BE2C (cell line): ENCODE measurements at places on chromosomes 13 and 19.

DNA sequence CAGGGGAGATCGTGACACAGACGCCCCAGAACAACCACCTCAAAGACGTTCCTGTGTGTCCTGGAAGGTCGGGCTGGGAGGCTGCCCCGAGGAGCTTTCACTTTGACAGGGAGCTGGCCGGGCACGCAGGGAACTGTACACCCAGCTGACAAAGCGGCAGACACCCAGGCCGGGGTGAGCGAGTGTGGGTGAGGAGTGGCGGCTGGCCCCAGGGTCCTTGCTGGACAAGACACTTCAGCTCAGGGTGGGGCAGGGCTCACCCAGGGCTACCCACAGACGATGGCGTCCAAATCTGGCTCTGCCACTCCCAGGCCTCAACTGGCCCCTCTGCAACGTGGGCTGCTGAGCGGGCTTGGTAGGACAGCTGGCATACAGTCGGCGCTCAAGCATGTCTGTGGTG lies 2.0 kb downstream of the FGF22 start:
- DNase-seq: no peak

DNA sequence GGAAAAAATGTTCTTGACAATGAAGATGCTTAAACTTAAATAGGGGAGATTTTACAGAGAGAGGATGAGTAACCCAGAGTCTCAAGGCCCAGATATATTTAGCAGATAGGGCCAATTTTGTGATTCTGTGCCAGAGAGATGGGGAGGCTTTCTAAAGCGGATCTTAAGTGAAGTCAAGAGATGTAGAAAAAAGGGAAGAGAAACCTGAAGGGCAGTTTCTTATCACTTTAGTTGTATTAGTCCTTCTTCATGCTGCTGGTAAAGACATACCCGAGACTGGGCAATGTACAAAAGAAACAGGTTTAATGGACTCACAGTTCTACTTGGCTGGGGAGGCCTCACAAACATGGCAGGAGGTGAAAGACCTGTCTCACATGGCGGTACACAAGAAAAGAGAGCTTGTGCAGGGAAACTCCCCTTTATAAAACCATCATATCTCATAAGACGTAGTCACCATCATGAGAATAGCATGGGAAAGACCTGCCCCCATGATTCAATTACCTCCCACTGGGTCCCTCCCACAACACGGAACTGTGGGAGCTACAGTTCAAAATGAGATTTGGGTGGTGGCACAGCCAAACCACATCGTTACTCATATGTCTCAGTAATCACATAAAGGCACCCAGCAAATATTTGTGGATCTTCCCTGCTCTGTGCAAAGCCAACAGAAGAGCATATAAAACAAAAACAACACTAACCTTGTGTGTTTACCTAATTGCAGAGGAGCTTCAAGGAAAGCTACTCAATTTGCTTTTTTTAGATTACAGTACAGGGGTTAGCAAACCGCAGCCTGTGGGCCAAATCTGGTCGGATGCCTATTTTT lies 102.6 kb upstream of the MYCBP2 start:
- no peak for DNase-seq

DNA sequence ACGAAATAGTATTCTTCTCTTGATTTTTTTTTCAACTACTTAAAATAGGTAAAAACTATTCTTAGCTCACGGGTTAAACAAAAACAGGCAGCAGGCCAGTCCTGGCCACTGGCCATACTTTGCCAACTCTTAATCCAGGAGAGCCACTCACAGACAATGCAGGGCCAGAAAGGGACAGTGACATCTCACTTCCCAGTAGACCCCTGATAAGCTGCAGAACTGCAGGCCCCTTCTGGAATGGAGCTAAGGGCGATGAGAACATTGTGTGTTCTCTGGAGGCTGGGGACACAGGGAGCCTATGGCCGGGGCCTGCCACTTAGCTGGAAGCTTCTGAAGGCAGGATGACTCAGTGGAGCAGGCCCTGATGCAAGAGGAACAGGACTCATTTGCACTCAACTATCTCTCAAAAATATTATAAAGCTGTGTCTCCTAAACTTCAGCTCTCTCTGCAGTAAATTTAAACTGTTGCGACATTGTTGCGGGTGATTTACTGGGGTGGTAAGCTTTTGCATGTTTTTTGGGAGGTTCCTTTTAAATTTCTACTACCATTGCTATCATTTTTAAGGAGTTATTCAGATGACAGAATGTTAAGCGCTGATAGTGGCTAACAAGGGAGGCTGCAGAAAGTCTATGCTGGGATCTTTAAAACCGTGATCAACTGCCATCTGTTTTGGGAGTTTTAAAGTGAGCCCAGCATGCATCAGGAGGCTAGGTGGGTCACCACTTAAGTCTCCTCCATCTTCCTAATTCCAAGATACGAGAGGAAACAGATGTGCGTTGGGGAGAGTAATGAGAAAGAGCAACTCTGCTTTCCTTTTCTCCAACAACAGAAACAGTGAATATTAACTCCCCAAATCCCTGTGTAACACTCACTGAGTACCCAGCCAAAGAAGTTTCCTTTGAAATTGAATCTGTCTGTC lies 33.2 kb upstream of the KATNAL1 start:
- peak; percentile 61 for DNase-seq

- no peak for DNase-seq
These were observed 474 bp upstream of the IFT88 start for GRCh38 chr13:20566468-20566897.

GRCh38 chr13:76446191-76446590 lies 440.0 kb downstream of the KCTD12 start:
- no peak for DNase-seq

GRCh38 chr13:109180905-109181425 lies 551.6 kb downstream of the MYO16 start:
- DNase-seq: no peak

DNA sequence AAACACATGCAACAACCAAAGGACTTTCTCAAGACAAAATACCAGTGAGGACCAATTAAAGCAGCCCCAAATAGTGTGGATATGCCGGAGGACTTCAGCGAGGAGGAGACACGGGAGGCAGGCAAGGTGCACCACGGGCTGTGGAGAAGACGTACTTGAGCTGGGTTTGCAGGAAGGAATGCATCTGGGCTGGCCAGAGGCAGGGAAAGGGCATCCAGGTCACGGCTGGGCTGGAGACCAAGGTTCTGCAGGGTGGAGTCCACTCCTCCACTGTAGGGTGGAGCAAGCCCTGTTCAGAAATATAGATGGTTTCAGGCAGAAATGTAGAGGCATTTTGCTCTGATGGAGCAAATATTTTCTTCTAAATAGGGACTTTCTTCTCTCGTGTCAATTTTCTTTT lies 36.6 kb upstream of the MEDAG start:
- no peak for DNase-seq

- DNase-seq: no peak
These were observed 5.4 kb downstream of the ZNF8 start for GRCh38 chr19:58284199-58284598.

DNA sequence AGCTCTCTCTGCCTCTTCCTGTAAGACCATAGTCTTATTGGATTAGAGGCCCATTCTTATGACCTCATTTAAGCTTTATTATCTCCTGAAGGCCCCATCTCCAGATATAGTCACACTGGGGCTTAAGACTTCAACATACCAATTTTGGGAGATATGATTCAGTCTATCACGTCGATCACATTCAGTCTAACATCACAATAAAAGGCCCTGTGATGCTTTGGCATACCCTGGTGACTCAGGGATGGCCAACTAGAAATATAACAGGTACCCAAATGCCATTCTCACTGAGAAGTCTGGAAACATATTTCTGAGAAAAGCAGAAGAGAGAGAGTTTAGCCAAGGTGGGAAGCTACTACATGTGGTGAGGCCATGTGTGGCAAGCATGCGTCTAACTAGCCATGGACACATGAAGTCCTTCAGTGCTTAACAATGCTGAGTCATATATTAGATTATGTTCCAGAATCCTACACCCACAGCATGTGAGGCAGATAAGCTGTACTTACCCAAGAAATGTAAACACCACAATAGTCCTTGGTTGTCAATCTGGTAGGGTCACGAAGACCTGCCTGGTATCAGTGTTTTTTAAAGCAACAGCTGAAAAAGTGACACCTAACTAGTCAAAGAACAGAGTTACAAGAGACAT lies 485.1 kb downstream of the FOXO1 start:
- no peak for DNase-seq

DNA sequence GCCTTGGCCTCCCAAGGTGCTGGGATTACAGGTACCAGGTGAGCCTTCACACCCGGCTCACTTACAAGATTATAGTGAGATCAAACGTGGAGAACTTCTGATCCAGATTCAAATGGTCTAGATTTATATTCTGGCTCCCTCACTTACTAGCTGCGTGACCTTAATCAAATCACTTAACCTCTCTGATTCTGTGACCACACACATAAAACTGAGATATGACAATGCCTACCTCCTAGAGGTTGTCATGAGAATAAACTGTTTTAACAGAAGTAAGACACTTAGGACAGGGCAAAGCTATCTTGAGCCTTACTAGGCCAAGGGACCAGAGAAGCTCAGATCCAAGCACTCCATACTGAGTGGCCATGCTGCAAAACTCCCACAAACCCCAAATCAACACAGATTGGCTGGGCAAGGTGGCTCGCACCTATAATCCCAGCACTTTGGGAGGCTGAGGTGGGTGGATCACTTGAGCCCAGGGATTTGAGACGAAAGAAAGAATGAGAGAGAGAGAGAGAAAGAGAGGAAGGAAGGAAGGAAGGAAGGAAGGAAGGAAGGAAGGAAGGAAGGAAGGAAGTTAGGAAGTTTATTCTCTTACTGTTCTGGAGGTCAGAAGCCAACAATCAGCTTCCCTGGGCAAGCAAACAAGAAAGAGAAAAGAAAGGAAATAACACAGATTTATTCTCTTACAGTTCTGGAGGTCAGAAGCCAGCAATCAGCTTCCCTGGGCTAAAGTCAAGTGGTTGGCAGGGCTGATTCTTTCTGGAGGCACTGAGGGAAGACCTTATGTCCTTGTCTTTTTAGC lies 46.1 kb upstream of the MAP3K10 start:
- DNase-seq: no peak
